ENCODE measurements at places on chromosomes 4 and X. TPM values are rescaled to one million over a fixed set of nuclear protein-coding genes. Genes with fewer than 3 reads are reported as not detected.
A peak's percentile ranks its signal among the peaks of the same experiment; 100 is the strongest.

- H3K4me3 ChIP-seq = peak overlapping the region; percentile 37
- H3K4me1 ChIP-seq = peaks cover 9% of the 10 kb centered on the region
- H3K27me3 ChIP-seq = no peaks in the 10 kb centered on the region
- no peaks in the 10 kb centered on the region for H3K36me3 ChIP-seq
- no peak for DNase-seq
- H3K27ac ChIP-seq = no peak overlapping the region
Observed at GRCh38 chr4:46388857-46389256, 1.1 kb downstream of the GABRA2 start.

Gene KLHL13
- total RNA-seq = 0.76 TPM

DNA sequence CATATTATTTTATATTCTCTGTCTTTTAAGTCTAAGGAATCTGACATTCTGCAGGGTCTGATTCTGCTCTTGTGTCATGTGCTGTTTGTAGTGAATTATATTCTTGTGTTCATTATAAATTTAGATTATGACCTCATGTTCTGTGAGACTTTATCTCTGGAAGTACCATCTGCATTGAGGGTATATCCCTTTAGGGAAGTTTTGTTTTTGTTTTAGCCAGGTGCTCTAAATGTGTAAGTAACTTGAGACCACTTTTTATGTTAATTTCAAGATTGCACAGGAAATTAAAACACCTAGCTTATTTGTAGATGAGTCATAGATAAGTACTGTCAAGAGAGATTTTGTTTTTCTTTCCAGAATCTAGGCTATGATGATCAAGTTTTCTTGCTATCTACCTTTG lies 35.0 kb upstream of the DKK2 start:
- no peaks in the 10 kb centered on the region for H3K27me3 ChIP-seq
- H3K27ac ChIP-seq = no peak overlapping the region
- no peaks in the 10 kb centered on the region for H3K36me3 ChIP-seq
- no peaks in the 10 kb centered on the region for H3K4me1 ChIP-seq

GRCh38 chr4:114997576-114998247 lies 115.7 kb downstream of the NDST4 start:
- H3K4me1 ChIP-seq = no peaks in the 10 kb centered on the region
- H3K27ac ChIP-seq = no peak overlapping the region
- H3K36me3 ChIP-seq = no peaks in the 10 kb centered on the region

- no peak overlapping the region for H3K27ac ChIP-seq
- H3K4me1 ChIP-seq = no peaks in the 10 kb centered on the region
- H3K27me3 ChIP-seq = no peaks in the 10 kb centered on the region
- no peaks in the 10 kb centered on the region for H3K36me3 ChIP-seq
- no peak overlapping the region for H3K4me3 ChIP-seq
Observed at GRCh38 chr4:82611982-82612381, 50.2 kb upstream of the TMEM150C start.

Gene UGT2B11
- total RNA-seq = not detected

DNA sequence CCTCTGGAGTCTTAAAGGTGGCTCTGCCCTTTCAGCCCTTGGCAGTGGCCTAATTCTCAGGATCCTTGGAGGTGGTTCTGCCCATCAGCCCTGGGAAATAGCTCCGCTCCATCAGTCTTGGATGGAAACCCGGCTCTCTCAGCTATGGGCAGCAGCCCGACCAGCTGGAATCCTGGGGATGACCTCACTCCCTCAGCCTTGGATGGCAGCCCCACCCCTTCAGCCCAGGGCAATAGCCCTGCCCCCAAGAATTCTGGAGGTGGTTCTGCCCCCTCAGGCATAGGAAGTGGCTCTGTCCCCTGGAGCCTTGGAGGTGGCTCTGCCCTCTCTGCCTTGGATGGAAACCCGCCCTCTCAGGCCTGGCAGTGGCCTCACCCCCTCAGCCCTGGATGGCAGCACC lies 127.7 kb downstream of the RBMX2 start:
- H3K4me3 ChIP-seq = no peak overlapping the region
- H3K36me3 ChIP-seq = no peaks in the 10 kb centered on the region
- no peaks in the 10 kb centered on the region for H3K4me1 ChIP-seq
- H3K27me3 ChIP-seq = no peaks in the 10 kb centered on the region
- no peak for DNase-seq
- no peak overlapping the region for H3K27ac ChIP-seq

- H3K27ac ChIP-seq = no peak overlapping the region
- peaks cover 78% of the 10 kb centered on the region for H3K36me3 ChIP-seq
- no peaks in the 10 kb centered on the region for H3K27me3 ChIP-seq
- H3K4me3 ChIP-seq = no peak overlapping the region
- no peaks in the 10 kb centered on the region for H3K4me1 ChIP-seq
- DNase-seq = no peak
Observed at GRCh38 chr4:879729-880077, 52.4 kb downstream of the GAK start.

GRCh38 chrX:45348296-45348695 lies 147.6 kb upstream of the DIPK2B start:
- H3K4me3 ChIP-seq = no peak overlapping the region
- H3K36me3 ChIP-seq = no peaks in the 10 kb centered on the region
- no peak overlapping the region for H3K27ac ChIP-seq
- no peaks in the 10 kb centered on the region for H3K27me3 ChIP-seq
- H3K4me1 ChIP-seq = no peaks in the 10 kb centered on the region
- no peak for DNase-seq

GRCh38 chr4:4912155-4912554 lies 52.7 kb downstream of the MSX1 start:
- H3K4me3 ChIP-seq = no peak overlapping the region
- no peaks in the 10 kb centered on the region for H3K36me3 ChIP-seq
- no peaks in the 10 kb centered on the region for H3K27me3 ChIP-seq
- H3K27ac ChIP-seq = no peak overlapping the region

Gene PRRG3
- total RNA-seq = 0.20 TPM

DNA sequence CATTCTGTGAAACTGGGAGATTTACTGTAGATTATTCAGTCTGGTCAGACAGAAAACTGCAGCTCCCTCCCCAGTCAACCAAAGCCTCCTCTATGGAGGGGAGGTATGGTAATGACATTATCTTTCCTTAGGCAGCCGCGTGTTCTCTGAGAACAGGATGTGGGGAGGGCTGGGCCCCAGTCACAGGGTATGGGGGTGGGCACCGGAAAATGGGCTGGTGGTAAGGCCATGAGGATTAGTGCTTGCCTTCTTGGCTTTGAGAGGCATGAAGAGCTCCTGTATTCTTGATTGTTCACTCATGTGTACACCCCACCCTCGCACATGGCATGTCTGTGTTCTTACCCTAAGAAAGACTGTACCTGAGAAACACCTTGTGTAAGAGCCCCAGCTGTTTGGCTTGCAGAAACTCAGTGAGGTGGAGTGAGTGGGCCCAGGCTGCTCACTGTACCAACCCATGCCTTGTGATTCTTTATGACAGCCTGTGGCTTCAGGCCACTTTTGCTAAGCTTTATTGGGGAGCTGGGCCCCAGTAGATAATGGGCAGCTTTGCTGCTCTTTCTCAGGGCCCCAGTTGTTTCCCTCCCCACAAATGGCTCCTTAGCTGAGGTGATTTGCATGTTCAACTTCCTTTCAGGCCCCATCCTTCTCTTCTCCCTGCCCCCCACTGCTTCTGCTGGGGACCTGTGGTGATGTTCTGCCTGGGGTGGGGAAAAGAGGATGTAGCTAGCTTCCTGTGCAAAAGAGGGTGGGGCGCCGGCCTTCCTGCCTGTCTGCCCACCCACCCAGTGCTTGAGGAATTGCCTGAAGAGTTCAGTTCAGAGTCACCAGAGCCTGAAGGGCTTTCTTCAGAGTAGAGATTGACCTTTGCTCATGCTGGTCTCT lies 30.7 kb downstream of the MSN start:
- H3K36me3 ChIP-seq = no peaks in the 10 kb centered on the region
- no peak for DNase-seq
- H3K27me3 ChIP-seq = no peaks in the 10 kb centered on the region
- H3K4me3 ChIP-seq = no peak overlapping the region
- peak overlapping the region; percentile 79 for H3K27ac ChIP-seq

DNA sequence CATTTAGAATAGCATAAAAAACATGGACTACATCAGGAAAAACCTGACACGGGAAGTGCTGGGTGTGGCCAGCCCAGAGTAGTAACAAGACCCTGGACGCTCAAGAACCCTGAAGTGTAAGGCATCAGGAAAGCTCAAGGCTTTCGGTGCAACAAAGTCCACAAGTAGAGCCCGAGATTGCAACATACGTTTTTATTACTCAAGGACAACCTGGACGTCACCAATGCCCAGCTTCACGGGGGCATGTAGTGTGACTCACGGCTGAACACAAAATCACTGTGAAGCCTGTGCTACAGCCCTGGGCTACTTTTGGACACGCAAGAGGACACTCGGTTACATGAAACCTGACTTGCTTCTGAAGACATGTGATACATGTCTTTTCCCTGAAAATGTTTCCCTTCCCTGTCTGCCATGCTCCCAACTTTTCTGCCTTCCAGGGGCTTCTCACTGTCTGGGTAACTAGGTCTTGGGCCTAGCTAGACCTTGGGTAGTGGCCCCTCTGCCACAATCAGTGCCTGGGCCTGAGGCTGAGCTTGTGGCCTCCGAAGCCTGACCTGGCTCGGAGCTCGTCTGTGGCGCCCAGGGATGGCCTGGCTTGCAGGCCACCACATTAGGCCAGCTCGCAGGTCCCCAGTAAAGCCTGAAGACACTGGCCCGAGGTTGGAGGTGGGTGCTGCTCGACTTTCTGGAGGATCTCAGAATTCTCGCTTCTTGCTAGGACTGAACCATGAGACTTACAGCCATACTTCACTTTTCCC lies 9.2 kb downstream of the IRAK1 start:
- no peak overlapping the region for H3K4me3 ChIP-seq
- H3K36me3 ChIP-seq = peaks cover 13% of the 10 kb centered on the region
- peak overlapping the region; percentile 63 for H3K27ac ChIP-seq
- H3K27me3 ChIP-seq = no peaks in the 10 kb centered on the region
- DNase-seq = no peak

- no peak overlapping the region for H3K27ac ChIP-seq
- no peaks in the 10 kb centered on the region for H3K27me3 ChIP-seq
- no peak for DNase-seq
- no peaks in the 10 kb centered on the region for H3K36me3 ChIP-seq
- no peak overlapping the region for H3K4me3 ChIP-seq
Observed at GRCh38 chr4:111959222-111959621, 186.0 kb upstream of the FAM241A start.

GRCh38 chr4:162285753-162286152 lies 122.0 kb upstream of the FSTL5 start:
- H3K4me1 ChIP-seq = no peaks in the 10 kb centered on the region
- DNase-seq = no peak
- H3K4me3 ChIP-seq = no peak overlapping the region

GRCh38 chrX:68421636-68422035 lies 11.7 kb downstream of the OPHN1 start:
- H3K4me1 ChIP-seq = peaks cover 5% of the 10 kb centered on the region
- no peaks in the 10 kb centered on the region for H3K27me3 ChIP-seq
- no peak overlapping the region for H3K4me3 ChIP-seq
- no peaks in the 10 kb centered on the region for H3K36me3 ChIP-seq

- H3K4me1 ChIP-seq = peaks cover 23% of the 10 kb centered on the region
- DNase-seq = no peak
- H3K27me3 ChIP-seq = no peaks in the 10 kb centered on the region
- H3K27ac ChIP-seq = no peak overlapping the region
Observed at GRCh38 chr4:141132709-141133145, 542 bp downstream of the RNF150 start.

GRCh38 chr4:142036795-142037583 lies 400.6 kb downstream of the IL15 start:
- DNase-seq = no peak
- no peak overlapping the region for H3K4me3 ChIP-seq
- no peaks in the 10 kb centered on the region for H3K27me3 ChIP-seq
- no peaks in the 10 kb centered on the region for H3K4me1 ChIP-seq
- no peak overlapping the region for H3K27ac ChIP-seq
- H3K36me3 ChIP-seq = no peaks in the 10 kb centered on the region

- no peaks in the 10 kb centered on the region for H3K27me3 ChIP-seq
- no peak overlapping the region for H3K27ac ChIP-seq
- H3K4me1 ChIP-seq = no peaks in the 10 kb centered on the region
- H3K4me3 ChIP-seq = no peak overlapping the region
Observed at GRCh38 chr4:145293658-145294057, 113.3 kb upstream of the OTUD4 start.

DNA sequence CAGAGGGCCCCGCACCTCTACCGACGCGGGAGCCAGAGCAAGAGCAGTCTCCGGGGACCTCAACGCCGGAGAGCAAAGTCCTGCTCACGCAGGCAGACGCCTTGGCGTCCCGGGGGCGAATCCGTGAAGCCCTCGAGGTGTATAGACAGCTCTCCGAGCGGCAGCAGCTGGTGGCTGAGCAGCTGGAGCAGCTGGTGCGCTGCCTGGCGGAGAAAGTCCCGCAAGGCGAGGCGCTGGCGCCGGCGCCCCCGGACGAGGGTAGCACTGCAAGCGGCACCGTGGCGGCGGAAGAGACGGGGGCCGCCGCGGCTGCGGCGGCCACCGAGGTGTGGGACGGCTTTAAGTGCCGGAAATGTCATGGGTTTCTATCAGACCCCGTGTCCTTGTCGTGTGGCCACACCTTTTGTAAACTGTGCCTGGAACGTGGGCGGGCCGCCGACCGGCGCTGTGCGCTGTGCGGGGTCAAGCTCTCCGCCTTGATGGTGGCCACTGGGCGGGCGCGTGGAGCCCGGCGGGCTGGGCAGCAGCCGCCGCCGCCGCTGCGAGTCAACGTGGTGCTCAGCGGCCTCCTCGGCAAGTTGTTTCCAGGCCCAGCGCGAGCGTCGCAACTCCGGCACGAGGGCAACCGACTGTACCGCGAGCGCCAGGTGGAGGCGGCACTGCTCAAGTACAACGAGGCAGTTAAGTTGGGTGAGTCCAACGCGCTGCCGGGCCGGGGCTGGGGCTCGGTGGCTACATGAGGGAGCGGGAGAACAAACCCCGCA lies 672 bp downstream of the LONRF3 start:
- H3K4me1 ChIP-seq = peaks cover 19% of the 10 kb centered on the region
- H3K4me3 ChIP-seq = peak overlapping the region; percentile 44
- H3K27me3 ChIP-seq = no peaks in the 10 kb centered on the region

- no peaks in the 10 kb centered on the region for H3K27me3 ChIP-seq
- no peak overlapping the region for H3K4me3 ChIP-seq
- H3K36me3 ChIP-seq = no peaks in the 10 kb centered on the region
- no peak overlapping the region for H3K27ac ChIP-seq
- no peaks in the 10 kb centered on the region for H3K4me1 ChIP-seq
Observed at GRCh38 chr4:156662921-156663320, 308.7 kb downstream of the PDGFC start.

DNA sequence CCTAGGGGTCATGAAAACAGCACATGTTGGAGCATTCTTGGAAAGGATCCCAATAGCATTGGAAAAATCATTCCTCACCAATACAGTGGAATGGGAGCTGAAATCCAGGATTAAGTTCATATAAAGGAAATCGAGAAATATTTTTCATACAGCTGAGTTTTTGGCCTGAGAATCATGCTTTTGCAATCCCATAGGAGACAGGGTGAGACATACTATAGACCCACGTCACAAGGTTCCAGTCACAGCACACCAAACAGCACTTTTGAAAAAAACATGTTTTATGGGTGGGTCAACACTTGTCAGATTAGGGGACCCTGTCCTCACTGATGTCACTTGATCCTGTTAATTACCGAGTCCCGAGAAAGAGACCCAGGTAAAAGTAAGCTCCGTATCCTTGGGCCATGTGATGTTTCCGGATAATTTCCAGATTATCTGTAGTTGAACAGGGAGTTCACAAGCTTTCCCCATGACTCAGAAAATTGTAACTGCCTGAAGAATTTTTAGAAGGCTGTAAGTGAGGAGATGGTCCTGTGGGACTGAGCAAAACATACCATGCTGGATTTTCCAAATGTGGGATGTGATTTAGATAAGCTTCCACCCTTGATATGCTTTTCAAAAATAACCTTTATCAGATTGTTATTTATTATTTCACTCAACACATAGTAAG lies 80.9 kb upstream of the TLR3 start:
- no peak overlapping the region for H3K27ac ChIP-seq
- no peaks in the 10 kb centered on the region for H3K4me1 ChIP-seq
- no peak overlapping the region for H3K4me3 ChIP-seq
- DNase-seq = no peak
- no peaks in the 10 kb centered on the region for H3K36me3 ChIP-seq
- H3K27me3 ChIP-seq = no peaks in the 10 kb centered on the region

Gene PNMA5
- total RNA-seq = not detected
